Naive thymus-derived CD8-positive, alpha-beta T cell (primary cell): ENCODE measurements at places on chromosomes 6 and 20.

DNA sequence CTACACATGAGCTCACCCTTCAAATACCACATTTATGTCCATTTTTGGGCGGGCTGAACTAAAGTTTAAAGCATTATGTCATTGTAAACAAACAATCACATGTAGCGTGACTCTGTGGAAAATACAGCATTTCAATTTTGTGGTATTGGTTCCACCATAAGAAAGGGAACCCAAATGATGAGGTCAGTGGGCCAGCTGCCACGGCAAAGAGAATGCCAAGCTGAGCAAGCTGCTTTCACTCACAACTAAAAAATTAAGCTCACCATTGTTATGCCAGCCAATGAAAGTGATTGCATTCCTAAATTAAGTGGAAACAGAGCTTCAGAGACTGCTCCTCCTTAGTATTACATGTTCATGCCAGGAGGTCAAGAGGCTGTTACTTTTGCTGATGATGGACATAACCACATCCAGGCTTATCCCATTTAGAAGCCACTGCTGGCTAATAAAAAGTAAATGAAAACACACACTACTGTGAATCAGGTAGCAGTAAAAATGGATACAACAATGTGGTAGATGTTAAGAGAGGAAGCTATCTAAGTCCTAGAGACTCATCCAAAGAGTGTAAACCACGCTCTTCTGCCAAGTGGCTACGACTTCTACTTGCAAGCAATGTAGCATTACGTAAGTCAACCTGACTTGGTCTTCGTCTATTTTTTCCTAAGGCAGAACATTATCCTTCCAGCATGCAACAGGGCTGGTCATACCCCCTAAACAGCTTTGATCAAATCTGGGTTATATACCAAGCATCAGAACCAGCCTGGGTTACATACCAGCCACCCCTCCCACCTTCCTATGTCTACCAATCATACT, 164.8 kb downstream of the BACH2 start:
- DNase-seq: no peak

- DNase-seq: no peak
Observed at GRCh38 chr20:58017231-58017969, 211.1 kb downstream of the ANKRD60 start.

DNA sequence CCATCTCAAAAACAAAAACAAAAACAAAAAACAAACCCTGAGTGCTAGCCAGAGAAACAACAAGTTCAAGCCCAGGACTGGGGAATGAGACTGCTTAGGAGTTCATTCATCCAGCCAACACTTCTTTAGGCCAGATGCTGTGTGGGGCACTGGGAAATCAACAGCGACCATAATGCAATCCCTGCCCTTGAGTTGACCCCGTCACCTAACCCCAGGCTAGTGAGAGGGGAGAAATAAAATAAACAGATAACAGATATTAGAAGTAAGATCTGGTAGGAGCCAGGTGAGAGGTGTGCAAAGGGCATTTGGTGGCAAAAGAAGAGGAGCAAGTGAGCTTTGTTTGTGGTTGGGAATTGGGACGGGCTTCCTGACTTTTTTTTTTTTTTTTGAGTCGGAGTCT, 4.9 kb upstream of the RPL10A start:
- no peak for DNase-seq

- DNase-seq: no peak
Observed at GRCh38 chr20:19530006-19530405, 228.1 kb upstream of the RIN2 start.

DNA sequence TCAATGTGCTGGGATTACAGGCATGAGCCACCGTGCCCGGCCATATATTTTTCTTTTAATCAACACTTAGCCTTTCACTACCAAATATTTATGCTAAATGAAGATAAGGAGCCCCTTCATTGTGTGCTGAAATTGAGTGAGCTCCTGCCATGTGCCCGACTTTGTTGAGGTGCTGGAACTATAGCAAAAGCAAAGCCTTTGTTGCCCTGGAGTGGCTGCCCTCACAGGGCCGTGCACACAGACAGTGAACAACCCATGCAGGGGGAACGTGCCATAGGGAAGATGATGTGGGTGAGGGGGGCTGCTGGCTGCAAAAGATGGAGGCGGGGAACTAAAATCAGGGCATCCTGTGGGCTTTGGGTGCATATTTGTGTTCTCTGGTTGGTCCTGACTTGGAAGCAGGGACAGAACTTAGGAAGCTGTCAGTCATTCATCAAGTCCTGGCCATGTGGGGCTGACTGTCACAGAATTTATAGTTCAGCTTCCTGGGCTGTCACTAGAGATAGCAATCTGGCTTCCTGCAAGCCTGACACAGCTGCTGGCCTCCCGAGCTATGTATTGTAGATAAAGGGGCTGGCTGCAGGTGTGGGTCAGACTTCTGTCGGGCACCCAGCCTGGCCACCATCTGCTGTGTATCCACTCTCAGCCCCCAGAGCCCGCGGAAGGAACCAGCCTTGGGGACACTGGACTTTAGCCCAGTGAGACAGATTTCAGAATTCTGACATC, 56.8 kb upstream of the MPC1 start:
- no peak for DNase-seq

DNA sequence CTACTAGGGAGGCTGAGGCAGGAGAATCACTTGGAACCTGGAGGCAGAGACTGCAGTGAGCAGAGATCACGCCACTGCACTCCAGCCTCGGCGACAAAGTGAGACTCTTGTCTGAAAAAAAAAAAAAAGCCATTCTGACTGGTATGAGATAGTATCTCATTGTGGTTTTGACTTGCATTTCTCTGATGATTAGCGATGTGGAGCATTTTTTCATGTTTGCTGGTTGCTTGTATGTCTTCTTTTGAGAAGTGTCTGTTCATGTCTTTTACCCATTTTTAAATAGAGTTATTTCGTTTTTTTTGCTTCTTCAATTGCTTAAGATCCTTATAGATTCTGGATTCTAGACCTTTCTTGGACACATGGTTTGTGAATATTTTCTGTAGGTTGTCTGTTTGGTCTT, 103.5 kb upstream of the SIM1 start:
- no peak for DNase-seq

- DNase-seq: no peak
Observed at GRCh38 chr6:168029459-168030217, 32.2 kb downstream of the KIF25 start.

DNA sequence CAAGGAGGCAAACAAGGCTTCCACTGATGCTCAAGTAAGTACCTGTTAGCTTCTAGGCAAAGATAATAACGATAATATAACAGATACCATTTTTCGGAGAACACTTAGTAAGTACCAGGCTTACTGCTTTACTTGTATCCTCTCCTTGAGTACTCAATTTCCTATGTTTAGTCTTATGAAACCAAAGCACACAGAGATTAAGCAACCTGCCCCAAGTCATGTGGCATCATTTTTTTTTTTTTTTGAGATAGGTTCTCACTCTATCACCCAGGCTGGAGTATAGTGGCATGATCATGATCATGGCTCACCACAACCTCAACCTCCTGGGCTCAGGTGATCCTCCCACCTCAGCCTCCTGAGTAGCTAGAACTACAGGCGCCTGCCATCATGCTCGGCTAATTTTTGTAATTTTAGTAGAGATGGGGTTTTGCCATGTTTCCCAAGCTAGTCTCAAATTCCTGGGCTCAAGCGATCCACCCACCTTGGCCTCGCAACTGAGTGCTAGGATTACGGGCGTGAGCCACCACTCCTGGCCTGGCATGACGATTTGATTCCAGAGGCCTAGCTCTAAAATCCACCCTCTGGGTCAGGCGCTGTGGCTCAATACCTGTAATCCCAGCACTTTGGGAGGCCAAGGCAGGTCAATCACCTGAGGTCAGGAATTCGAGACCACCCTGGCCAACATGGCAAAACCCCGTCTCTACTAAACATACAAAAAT, 14.0 kb downstream of the SPAG4 start:
- no peak for DNase-seq

DNA sequence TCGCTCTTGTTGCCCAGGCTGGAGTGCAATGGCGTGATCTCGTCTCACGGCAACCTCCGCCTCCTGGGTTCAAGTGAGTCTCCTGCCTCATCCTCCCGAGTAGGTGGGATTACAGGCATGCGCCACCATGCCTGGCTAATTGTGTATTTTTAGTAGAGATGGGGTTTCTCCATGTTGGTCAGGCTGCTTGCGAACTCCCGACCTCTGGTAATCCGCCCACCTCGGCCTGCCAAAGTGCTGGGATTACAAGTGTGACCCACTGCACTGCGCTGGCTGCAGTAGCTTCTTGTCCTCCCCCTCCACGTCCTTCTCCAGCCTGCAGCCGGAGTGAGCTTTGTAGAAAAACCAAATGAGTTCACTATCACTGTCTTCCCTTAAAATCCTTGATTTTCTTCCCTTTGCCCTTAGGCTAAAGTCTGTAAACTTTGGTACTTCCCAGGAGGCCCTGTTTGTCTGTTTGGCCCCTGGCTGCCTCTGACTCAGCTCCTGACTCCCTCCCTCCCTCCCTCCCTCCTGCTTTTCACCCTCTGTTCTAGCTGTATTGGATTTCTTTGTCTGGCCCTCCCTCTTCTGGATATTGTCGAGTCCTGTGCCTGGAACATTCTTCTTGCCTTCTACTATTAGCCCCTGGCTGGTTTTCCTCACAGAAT, 12.9 kb downstream of the PARD6B start:
- DNase-seq: no peak

- DNase-seq: no peak
Observed at GRCh38 chr6:131910219-131910589, 41.0 kb downstream of the CCN2 start.

DNA sequence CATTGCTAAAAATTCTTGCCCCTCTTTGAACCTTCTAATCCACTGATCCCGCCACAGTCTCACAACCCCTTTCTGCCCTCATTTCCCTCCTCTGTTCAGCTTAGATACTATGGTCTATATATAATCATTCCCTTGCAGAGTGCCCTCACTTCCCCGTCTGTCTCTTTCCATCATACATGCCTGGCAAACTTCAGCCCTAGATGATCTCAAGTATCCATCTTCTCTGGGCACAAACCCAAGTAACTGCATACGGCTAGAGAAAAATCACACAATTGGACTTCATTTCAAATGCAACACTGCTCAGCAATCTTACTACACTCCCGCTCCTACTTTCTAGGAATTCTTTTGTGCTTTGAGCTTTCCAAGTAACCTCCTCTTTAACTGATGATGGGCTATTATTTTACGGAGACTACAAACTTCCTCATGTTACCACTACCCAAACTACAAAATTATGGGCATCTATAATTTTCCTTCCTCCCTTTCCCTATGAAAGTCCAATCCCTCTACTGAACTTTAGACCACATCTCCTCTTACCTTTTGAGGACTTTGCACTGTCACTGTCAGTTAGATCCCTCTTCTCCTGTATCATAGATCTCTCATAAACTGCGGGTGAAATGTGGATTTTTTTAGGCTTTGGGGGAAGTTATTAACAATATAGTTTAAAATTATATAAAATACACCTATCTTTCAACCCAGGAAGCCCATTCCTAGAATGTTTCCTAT, 135.6 kb downstream of the BTBD9 start:
- no peak for DNase-seq

DNA sequence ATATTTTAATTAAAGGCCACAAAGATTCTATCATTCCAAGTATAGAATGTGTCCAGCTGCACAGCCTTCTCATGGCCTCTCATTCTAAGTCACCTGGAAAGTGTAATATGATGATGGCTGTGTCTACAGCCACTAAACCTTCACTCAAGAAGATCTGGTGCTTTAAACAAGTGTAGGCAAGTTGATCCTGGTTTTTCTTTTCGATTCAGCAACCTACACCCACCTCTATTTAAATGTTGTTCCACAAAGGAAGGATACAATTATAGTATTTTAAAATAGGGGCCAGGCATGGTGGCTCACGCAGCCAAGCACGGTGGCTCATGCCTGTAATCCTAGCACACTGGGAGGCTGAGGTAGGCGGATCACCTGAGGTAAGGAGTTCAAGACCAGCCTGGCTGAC, 25.5 kb upstream of the DST start:
- DNase-seq: no peak

- no peak for DNase-seq
Observed at GRCh38 chr20:891058-891705, 25.0 kb downstream of the ANGPT4 start.

GRCh38 chr20:53413186-53413631, 180.4 kb downstream of the ZNF217 start:
- DNase-seq: peak; percentile 41

DNA sequence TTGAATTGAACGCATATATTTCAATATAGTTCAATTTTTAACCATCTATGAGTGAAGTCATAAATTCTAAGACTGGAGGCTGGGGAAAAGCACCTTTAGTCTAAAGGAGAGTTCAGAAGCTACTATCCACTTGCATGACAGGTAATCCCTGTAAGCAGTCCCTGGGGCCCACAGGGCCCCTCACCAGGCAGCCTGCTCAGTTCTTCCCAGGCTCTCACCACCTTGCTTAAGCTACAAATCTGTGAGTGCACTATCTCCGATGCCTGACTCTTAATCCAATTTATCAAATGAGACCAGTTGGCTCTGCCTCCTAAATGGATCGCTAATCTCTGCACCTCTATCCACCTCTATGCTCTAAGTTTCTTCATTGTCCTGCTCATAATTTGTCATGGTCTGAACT, 413.8 kb downstream of the PTPRT start:
- DNase-seq: no peak

- DNase-seq: no peak
Observed at GRCh38 chr6:127550403-127550802, 26.6 kb upstream of the C6orf58 start.

- DNase-seq: no peak
Observed at GRCh38 chr6:36346486-36347273, 10.0 kb upstream of the BNIP5 start.

GRCh38 chr20:34512955-34513419, 3.2 kb upstream of the DYNLRB1 start:
- DNase-seq: no peak

DNA sequence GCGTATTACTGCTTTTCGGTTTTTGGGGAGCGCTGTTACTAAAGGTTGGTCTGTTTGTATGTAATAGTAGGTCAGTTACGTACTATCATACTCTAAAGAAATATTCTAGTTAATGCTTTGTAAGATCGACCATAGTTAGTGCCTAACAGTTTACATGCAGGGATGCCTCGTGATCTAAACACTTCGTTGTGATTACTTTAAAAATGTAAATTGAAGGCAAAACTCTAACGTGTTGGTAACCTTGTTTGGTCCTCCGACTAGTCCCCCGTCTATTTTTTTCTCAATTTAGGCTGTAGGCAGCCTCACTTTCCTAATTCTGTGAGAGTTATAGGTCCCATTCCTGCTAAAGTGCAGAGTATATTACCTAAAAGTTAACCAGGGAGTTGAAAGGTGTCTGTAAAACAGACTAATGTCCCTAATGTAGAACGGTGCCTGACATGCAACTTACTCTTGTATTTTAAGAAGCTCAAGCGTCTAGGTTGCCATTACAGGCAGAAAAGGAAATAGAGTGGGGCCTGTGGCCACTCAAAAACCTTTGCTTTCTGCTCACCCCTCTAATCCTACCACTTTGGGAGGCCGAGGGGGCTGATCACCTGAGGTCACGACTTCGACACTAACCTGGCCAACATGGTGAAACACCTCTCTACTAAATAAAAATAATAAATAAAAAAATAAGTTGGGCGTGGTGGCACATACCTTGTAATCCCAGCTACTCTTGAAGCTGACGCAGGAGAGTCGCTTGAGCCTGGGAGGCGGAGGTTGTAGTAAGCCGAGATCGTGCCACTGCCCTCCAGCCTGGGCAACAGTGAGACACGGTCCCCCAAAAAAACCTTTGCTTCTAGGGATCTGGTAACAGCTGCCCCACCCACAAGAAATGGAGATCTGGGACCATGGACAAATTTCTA, 37.8 kb downstream of the HFE start:
- no peak for DNase-seq
